ENCODE measurements at places on chromosomes 11 and 22.
A peak's percentile ranks its signal among the peaks of the same experiment; 100 is the strongest.

GRCh38 chr11:45391168-45391850 lies 105.2 kb upstream of the SYT13 start:
- no peak for DNase-seq

GRCh38 chr11:3969613-3970012 lies 114.1 kb downstream of the STIM1 start:
- no peak for DNase-seq

GRCh38 chr11:106160494-106160893 lies 83.0 kb downstream of the AASDHPPT start:
- DNase-seq: no peak

DNA sequence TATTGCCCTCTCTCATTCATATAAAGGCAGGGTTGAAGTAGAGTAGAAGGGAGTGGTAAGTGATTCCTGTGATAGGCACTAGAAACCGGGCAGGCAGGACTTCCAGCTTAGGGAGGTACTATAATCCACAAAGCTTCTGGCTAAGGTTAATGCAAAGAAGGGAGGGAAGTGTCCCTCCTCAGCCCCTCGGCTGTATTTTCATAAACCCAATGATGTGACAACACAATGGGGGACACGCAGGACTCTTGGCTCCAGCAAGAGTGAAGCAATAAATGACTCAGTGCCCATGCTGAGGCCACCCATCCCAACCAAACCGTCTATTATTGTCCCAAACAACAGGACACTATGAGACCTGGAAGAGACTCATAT lies 90.7 kb downstream of the ETS1 start:
- no peak for DNase-seq

DNA sequence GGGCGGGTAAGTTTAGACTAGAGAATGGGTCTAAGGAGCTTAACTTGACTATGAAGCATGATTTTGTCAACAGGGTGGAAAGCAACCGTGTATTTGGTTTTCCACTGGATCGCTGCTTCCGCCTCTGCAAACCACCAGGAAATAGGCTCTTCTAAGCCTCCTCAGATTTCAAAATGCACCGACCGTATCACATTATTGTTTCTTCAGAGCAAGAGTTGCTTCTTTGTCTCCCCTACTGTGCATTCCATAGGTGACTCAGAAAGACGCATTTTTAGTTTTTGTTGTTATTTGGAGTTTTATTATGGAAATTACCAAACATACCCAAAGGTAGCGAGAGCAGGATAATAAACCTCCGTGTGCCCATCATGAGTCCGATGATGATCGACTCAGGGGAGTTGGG lies 64.3 kb upstream of the RASD2 start:
- DNase-seq: no peak

DNA sequence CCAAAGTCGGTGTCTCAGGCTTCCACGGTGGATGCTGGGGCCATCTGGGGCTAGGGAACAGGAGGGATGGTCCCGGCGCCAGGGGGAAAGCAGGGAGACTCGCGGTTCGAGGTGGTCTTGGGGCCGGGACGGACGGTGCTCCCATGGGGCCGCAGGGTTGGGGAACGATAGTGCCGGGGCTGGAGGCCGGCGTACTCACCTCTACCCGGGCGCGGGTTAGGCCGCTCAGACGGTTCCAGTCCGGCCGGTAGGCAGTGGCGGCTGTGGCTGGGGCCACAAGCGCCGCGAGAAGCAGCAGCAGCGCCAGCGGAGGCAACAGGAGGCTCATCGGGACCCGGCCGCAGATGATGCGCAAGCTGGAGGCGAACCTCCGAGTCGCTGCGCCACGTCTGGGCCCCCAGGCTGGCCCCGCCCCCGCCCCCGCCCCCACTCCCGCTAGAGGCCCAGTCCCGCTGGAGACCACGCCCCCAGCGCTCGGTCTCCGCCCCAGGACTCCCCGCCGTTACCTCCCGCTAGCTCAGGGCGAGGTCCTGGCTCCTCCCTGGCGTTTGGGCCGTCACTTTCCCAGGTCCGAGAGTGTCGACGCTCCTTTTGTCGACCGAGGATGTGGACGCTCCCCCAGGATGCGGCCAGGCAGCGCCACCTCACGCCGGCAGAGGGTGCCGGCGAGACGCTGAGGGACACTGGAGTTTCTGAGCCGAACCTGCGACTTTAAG lies at the start of gene SELENOM:
Gene SELENOM, minus strand, starts transcription at position 391 of the 716 bp plus-strand sequence. Its CDS starts 63 bp downstream, at position 328.
- peak; percentile 91 for DNase-seq

- no peak for DNase-seq
Measured at GRCh38 chr11:44018127-44018521, 29.7 kb upstream of the ACCSL start.

GRCh38 chr11:1203505-1204271 lies 19.2 kb upstream of the MUC5B start:
- DNase-seq: no peak

DNA sequence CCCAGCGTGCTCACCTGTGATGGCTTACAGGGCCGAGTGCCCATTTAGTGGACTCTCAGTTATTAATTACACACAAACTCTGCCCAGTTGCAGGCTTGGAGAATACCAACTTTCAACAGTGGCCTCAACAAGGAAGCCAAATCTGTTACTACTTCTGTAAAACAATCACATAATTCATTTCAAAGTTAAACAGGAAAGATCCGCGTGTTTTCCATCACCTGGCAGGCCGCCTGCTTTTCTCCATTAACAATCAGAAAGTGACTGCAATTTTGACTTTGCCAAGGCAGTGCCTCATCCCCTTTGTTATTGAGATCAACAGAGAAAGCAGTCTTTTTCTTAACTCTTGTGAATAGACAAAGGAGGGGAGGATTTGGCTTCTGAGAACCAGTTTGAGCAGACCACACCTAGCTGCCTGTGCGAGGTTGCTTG lies 77.7 kb downstream of the BARX2 start:
- no peak for DNase-seq

GRCh38 chr11:7672960-7673723 lies at the start of gene CYB5R2:
CYB5R2 (minus strand) TSS chr11:7673500; CDS start chr11:7672825, 675 bp downstream.
- DNase-seq: no peak

GRCh38 chr22:44183287-44183588 lies 2.5 kb downstream of the PARVG start:
- no peak for DNase-seq

DNA sequence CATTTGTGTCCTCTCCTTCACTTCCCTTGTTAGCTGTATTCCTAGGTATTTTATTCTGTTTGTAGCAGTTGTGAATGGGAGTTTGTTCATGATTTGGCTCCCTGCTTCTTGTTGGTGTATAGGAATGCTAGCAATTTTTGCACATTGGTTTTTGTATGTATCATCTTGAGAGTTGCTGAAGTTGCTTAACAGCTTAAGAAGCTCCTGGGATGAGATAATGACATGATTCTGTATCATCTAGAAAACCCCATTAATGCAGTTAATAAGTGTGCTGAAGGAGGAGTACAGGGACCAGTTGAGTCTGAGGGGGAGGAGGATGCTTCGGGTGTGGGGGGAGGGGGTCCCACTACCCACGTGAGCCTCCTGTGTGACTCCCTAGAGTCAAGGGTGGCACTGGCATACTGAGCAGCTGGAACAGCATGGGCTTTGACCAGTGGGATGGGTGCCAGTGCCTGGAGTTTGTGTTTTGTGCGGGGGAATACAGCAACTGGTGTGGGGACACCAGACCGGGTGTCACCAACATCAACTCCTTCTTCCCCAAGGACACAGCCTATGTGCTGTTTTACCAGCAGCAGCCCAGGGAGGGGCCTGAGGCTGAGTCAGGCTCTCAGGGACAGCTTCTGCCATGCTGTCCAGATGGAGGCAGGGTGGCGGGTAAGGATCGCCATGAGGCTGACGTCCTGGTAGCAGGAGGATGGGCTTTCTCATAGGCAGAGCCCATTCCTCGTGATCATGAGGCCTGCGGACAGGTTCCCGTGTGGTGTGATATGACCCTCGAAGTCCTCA lies 24.1 kb downstream of the USP35 start:
- DNase-seq: no peak

DNA sequence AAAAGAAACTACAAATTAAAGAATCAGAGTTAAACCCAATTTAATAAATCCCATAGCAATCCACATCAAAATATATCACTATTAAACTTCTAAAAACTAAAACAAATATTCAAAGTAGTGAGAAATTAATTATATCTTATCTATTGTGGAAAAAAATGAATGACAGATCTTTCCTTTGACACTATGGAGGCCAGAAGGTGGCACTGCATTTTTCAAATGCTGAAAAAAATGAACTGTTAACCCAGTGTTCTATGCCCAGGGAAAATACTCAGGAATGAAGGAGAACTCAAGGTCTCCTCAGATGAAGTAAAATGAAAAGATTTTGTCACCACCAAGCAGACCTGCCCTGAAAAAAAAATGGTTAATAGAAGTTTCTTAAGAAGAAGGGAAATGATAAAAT lies 27.7 kb downstream of the TYR start:
- DNase-seq: no peak

- no peak for DNase-seq
Measured at GRCh38 chr11:11108026-11108425, 245.0 kb downstream of the CSNK2A3 start.

- DNase-seq: peak; percentile 52
Measured at GRCh38 chr22:25060522-25061071, 108.1 kb downstream of the KIAA1671 start.

GRCh38 chr11:132006884-132007580 lies 636.6 kb downstream of the NTM start:
- DNase-seq: no peak

GRCh38 chr11:126114486-126115126 lies 51.9 kb upstream of the CDON start:
- no peak for DNase-seq

DNA sequence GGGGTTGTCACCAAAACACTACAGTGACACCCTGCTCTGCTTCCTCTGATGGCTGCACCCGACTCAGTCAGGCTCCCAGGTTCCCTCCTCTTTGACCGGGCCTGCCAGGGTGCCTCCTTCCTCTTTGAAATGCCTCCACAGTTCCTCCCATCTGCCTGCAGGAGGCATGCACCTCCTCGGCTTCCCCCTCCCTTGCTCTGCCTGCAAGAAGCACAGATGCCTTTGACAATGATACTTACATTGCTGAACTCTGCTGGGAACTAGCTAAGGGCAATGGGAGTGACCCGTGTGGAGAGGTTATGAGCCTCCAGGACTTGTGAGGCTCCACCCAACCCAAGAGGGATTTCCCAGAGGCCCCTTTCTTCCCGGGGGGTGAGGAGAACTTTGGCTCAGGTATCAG lies 674.1 kb downstream of the OPCML start:
- DNase-seq: no peak

GRCh38 chr22:23315341-23315917 lies 135.1 kb downstream of the BCR start:
- DNase-seq: peak; percentile 64

DNA sequence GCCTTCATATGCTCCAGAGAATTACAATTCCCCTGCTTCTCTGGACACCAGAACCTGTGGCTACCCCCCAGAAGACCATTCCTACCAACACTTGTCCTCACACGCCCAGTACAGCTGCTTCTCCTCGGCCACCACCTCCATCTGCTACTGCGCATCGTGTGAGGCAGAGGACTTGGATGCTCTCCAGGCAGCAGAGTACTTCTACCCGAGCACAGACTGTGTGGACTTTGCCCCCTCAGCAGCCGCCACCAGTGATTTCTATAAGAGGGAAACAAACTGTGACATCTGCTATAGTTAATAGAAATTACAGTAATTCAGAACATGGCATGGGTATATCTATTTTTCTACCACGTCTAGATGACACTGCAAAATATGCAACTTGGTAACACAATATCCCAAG lies 9.8 kb downstream of the POU2AF3 start:
- no peak for DNase-seq

GRCh38 chr11:112113539-112114457 lies 27.1 kb downstream of the SDHD start:
- peak; percentile 51 for DNase-seq

- DNase-seq: no peak
Measured at GRCh38 chr22:43182726-43183125, 4.2 kb downstream of the TTLL12 start.

DNA sequence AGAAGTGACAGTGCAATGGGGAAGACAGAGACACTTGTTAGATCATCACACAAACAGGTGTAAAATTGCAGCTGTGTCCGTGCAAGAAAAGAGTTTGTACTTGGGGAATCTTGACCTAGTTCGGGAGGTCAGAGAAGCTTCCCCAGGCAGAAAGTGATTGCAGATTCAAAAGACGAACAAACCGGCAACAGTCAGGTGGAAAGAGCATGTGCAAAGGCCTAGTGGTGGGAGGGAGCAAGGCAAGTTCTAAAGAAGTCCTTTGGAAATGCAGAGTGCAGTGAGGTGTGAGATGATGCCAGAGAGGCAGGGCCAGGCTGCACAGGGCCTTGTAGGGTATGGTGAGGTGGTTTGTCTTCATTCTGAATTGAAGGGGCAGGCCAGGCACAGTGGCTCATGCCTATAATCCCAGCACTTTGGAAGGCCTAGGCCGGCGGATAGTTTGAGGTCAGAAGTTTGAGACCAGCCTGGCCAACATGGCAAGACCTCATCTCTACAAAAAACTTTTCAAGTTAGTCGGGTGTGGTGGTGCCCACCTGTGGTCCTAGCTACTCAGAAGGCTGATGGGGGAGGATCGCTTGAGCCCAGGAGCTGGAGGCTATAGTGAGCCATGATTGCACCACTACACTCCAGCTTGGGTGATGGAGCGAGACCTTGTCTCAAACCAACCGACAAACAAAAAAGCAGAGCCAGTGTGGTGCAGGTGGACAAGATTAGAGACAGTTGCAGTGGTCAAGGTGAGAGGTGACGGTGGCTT lies 1.9 kb upstream of the ESS2 start:
- DNase-seq: no peak

- DNase-seq: no peak
Measured at GRCh38 chr11:35337136-35337913, 82.0 kb downstream of the SLC1A2 start.

GRCh38 chr11:109795234-109795633 lies 298.0 kb upstream of the ZC3H12C start:
- DNase-seq: no peak

- no peak for DNase-seq
Measured at GRCh38 chr22:50613291-50613981, 12.8 kb downstream of the MAPK8IP2 start.

GRCh38 chr22:24005201-24005600 lies at the start of gene GSTT4:
GSTT4 (minus strand) TSS chr22:24005453; CDS start chr22:24005356, 97 bp downstream.
- DNase-seq: no peak

Data from CD4-positive, alpha-beta T cell treated with Interleukin-10 for 1 hour (primary cell).